ENCODE measurements at places on chromosomes 12 and 14.

- no peak for DNase-seq
Observed at GRCh38 chr12:70824511-70824910, 96.0 kb downstream of the PTPRR start.

- DNase-seq, result no peak
Observed at GRCh38 chr12:105481392-105482300, 151.2 kb downstream of the C12orf75 start.

GRCh38 chr12:117854339-117855012, 114.3 kb downstream of the KSR2 start:
- no peak for DNase-seq

GRCh38 chr14:101992708-101993107, 28.3 kb downstream of the DYNC1H1 start:
- DNase-seq, result no peak

DNA sequence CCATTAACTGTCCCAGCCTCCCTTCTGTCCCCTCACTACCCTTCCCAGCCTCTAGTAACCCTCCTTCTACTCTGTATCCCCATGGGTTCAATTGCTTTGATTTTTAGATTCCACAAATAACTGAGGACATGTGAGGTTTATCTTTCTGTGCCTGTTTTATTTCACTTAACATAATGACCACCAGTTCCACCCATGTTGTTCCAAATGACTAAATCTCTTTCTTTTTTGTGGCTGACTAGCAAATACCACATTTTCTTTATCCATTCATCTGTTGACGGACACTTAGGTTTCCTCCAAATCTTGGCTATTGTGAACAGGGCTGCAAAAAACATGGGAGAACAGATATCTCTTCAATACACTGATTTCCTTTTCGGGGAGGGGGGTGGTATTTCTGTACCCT, 65.7 kb downstream of the PRKD1 start:
- DNase-seq, result no peak

- DNase-seq, result no peak
Observed at GRCh38 chr12:56243731-56244181, 13.9 kb downstream of the SLC39A5 start.

- DNase-seq, result no peak
Observed at GRCh38 chr14:101498526-101498860, 62.8 kb upstream of the DIO3 start.

DNA sequence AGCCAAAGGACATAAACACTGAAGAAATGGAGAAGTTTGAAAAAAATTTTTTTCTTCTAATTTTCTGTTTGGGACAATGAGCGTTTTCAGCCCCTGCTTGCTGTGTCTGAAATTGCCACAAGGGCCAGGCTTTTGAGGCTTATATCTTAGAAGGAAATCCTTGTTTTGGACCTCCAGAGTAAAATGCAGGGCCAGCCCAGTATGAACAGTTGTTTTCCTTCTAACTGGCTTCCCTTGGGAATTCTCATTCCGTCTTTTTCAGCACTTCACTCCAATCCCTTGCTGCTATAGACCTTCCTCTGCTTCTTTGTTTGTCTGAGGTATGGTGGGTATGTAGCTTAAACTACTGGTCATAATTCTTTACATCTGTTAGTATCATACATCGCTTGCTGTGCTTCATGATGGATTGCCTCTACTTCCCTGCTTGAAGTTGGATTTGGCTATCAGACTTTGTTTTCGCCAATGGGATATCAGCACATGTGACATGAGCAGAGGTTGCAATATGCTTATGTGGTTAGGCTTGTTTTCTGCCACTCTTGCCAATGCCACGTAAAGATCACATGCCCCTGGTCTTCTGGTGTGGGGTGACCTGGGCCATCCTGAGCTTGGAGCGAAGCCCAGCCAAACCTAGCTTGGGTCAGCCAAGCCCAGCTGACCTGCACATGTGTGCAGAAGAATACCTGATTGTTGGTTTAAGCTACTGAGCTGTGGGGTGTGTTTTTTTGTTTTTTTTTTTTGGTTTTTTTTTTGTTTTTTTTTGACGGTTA, 64.7 kb downstream of the AVPR1A start:
- DNase-seq, result no peak

DNA sequence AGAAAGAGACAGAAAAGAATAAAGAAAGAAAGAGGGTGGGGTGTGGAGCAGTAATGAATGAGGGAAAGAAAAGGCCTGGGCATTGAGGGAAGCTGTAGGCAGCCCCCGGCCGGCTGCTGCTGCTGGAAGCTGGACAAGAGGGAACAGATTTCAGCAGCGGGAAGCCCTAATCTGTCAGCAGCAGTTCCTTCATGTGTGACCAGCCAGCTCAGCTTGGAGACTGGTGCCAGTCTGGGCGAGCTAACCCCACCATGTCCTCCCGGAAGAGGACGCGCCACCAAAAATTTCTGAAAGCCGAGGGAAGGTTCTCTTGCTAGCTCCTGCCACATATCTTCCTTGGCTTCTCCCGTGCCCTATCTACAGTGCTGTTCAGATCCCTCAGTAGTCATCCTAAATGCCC, 236.8 kb downstream of the GRIN2B start:
- no peak for DNase-seq

GRCh38 chr14:39812532-39813320, 380.5 kb upstream of the FBXO33 start:
- no peak for DNase-seq

DNA sequence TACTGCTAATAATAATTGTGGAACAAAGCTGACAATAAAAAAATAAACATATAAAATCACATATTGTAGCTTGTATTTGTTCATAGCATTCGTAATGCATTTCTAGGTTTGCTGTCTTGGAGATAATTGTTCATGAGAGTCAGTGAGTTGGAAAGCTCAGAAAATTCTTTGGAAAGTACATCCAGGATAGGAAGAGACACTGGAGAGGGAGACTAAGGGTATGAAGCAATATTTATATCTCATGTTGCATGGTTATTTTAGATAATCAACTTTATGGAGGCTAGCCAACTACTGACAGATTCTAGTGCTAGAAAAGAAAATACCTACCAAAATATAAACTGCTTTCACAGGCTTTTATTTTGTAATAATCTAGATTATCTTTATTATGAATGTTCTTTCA, 1095.2 kb downstream of the FSCB start:
- DNase-seq, result no peak

GRCh38 chr12:131773582-131774221, 54.5 kb upstream of the MMP17 start:
- no peak for DNase-seq

DNA sequence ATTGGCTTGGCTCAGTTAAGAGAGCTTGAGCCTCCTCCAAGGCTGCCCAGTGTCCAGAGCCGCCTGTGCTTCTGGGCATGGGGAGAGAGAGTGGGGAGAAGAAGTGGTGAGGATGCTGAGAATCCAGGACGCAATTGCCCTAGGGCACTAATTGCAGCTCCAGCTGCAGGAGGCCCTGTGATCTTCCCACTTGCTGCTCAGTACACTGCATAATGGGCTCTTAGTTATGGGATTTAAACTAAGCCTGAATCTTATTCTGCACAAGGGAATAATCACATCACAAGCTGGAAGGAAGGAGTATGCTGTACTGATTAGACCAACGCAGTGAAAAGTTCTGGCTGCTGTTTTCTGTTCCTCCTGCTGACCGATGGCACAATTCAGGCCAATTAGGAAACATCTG, 101.0 kb upstream of the PRMT8 start:
- DNase-seq, result no peak

GRCh38 chr12:74619884-74620283, 82.2 kb downstream of the ATXN7L3B start:
- no peak for DNase-seq

- no peak for DNase-seq
Observed at GRCh38 chr12:505221-505620, 45.5 kb downstream of the B4GALNT3 start.

DNA sequence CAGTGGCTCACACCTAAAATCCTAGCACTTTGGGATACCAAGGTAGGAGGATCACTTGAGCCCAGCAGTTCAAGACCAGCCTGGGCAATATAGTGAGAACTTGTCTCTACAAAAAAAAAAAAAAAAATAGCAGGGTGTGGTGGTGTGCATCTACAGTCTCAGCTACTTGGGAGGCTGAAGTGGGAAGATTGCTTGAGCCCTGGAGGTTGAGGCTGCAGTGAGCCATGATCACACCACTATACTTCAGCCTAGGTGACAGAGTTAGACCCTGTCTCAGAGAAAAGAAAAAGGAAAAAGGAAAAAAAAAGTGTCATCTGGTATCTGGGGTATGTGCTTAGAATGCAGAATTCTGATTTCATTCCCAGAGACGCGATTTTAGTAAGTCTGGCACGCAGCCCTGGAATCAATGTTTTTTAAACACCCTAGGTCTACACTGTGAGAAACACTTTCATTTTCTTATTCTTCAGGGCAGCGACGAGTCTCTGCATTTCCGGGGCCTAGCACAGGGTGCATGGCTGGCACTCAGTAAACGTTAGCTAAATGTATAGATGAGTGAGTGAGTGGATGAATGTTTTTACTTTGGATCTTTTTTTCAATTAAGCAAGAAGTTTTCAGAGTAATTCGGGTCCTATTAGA, 243.8 kb upstream of the PWP1 start:
- DNase-seq, result no peak

GRCh38 chr14:94173471-94173884, 644 bp upstream of the PPP4R4 start:
- DNase-seq, result no peak

DNA sequence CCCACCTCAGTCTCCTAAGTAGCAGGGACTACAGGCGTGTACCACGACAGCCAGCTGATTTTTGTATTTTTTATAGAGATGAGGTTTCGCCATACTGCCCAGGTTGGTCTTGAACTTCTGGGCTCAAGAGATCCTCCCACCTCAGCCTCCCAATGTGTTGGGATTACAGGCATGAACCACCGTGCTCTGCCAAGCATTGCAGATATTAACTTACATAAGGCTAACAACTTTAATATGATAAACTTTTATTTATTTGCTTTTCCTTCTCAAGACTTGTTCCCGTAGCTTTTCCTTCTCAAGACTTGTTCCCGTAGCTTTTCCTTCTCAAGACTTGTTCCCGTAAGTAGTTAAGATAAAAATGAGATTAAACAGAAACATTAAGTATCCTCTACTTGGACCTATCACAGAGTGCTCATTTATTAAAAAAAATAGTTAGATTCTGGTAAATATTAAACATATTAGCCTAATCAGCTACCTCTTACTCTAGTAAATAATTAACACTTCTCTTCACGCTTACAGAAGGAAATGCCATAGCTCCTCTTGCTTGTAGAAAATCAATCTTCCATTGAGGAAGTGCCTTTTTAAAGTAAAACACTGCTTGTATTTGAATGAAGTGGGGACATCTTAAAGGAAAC, 157.7 kb upstream of the KITLG start:
- no peak for DNase-seq

DNA sequence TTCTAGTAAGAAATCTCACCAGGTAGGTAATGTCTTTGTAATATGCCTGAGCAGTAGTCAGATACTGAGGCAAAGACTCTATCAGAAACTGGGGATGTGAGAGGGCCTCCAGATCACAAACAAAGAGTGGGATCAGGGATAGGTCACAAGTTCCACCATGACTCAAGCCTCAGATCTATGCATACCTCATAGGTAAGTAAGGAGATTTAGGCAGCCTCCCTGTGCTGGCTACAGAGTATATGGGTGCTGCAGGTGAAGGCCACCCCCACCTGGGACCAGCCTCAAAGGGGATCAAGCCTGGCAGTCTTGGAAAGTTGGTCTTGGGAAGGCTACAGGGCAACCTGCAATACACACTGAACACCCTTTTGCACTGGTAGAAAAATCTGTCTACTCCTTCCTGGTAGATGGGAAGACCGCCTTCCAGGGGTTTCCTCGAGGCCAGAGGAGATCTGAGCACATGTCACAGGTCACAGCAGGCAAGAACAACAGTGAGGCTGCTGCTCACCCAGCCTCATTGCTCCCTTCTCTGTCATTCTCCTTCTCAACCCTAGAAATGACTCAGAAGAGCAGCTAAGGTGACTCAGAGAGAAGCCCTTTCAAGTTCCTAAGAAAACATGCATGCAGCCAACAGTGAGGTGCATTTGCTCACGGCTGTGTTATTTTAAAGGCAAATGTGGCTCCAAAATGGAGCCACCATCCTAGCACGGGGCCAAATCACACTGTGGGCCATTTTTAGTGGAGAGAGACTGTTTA, 143.4 kb upstream of the CDKN3 start:
- DNase-seq, result no peak

- no peak for DNase-seq
Observed at GRCh38 chr14:53772936-53773335, 183.7 kb downstream of the BMP4 start.

GRCh38 chr14:58659846-58660245, 22.1 kb downstream of the DACT1 start:
- DNase-seq, result no peak

DNA sequence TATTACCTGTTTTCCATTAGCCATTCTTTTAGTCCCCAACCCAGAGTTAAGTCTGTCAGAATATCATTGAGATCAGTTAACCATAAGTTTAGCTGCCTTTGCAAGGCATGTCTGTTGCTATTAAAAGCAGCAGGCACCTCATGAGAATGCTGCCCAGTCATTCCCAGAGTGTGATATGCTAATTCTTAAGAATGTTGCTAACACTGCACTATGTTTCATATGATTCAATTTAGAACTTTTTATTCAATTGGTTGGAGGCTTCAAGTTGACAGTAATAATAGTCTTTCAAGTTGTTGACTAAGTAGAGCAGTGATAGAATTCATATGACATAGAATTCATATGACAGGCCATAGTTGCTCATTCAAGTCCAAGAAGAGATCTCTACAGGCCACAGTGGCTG, 292.3 kb downstream of the FUT8 start:
- no peak for DNase-seq

GRCh38 chr12:4281173-4281654, 7.7 kb downstream of the CCND2 start:
- no peak for DNase-seq

GRCh38 chr12:113370923-113371682, 12.7 kb downstream of the PLBD2 start:
- DNase-seq, result no peak

GRCh38 chr12:89353188-89353822, 1.0 kb upstream of the DUSP6 start:
- DNase-seq, result peak; percentile 58

DNA sequence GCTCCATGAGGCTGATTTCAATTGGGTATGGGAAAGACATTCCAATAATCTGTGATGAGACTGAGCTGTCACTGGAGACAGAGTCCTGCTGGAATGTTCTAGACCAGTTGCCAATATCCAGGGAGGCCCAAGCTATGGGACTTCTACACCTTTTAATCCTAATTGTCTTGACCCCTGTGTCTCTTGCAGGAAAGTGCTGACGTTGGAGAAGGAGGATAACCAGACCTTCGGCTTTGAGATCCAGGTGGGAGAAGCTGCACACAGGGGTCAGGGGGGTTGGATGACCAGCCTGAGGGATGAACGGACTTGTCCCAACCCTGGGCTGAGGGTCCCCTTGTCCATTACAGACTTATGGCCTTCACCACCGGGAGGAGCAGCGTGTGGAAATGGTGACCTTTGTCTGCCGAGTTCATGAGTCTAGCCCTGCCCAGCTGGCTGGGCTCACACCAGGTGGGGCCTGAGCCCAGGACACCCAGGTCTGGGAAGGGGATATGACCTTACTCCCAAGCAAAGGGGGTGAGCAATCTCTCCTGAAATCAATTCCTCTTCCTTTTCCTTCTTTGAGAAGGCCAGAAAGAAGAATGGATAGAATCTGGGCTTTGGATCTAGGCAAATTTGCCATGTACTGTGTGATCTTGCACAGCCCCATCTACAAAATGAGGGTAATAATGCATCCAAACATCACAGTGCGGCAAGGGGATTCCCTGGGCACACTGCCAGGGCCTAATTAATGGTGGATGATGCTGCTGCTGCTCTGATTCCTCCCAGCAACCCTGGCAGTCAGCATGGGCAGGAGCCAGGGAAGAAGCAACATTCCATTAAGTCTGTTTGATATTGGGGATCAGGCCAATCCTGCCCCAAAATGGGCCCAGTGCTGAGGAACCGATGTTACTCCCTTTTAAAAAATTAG, 4.2 kb downstream of the TAMALIN start:
- no peak for DNase-seq
